Dermis blood vessel endothelial cell (primary cell): ENCODE measurements at places on chromosomes 3 and 15. TPM values are rescaled to one million over a fixed set of nuclear protein-coding genes. Genes with fewer than 3 reads are reported as not detected.
A peak's percentile ranks its signal among the peaks of the same experiment; 100 is the strongest.

DNA sequence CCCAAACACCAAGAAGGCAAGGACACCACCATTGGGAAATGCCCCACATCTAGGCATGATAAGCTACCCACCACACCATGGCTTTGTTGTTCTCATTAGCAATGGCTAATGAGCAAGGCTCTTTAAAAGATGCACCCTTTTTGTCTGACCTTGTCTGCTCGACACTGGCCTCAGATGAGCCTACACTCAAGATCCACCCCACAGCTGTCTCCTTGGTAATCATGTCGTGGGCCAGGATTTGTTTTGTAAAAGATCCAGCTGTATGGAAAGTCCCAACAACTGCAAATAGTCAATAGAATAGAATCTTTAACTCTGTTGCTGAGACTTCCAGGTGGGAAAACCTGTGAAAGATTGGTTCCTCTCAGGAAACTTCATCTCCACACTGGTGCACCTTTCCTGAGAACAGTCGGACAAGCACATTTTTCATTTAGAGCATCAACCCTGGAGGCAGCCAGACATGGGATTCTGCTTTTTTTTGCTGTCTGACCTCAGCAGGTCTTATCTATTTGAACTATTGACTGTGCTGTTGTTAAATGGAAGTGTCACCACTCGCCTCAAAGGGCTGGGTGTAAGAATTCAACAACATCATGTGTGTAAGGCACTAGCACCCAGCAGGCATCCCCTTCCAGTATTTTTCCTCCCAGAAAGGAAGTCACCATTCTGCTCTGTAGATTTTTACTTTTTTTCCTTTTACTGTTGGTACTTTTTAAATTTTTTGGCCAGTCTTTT, 35.5 kb downstream of the DUT start:
- DNase-seq, result no peak

DNA sequence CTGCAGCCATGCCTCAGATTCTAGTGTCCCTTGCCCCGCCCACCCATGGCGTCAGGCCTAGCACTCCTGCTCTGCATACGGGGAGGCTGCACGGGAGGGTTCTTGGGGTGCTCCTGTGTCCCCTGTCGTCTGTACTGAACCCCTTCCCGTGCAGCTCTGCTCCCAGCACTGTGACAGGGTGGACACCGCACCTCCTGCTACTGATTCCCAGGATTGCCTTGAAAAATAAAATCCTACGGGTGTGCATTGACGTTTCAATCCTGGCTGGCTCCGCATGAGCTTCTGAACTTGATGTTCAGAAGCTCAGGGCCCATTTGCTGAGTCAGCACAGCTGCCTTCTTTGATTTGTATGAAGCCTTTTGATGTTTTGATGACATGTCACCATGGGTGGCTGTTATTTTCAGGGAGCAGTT, 176.4 kb downstream of the APBA2 start:
- no peak for DNase-seq

DNA sequence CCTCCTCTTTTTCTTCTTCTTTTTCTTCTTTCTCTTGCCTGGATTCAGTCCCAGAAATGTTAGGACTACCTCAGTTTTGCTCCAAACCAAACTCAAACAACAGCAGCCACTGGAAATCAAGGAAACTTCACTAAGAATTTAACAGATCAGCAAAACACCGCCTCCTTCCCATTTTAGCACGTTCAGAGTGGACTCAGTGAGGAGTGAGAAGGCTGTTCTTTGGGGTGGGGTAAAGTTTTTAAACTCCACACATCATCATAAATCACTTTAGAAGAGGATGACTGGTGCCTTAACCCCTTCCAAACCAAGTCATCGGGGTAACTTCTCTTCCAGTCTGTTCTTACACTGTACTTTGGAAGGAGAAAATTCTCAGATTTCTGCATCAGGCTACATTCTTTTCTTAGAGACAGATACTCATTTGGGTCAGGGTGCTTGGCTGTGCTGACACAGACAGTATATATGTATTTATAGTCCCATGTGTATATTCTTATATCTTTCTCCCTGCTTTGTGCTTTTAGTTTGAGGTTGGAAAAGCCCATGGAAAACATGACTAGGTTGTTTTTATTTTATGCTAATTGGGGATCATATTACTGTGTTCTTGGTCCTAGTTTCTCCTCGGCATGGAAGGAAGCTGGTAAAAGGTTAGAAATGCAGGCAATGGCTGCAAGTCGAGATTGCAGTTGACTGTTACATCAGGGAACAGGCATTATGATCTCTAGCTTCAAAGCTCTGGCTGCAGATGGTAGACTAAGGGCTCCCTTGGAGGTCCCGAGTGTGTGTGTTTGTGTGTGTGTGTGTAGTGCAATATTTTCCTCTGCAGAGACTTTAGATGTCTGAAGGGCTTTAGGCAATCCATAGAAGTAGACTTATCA, at the start of gene CCDC80:
CCDC80 (minus strand) TSS at position 214 of the 872 bp plus-strand sequence. CDS start 1,238 bp downstream, outside the sequence.
- DNase-seq, result peak; percentile 77

DNA sequence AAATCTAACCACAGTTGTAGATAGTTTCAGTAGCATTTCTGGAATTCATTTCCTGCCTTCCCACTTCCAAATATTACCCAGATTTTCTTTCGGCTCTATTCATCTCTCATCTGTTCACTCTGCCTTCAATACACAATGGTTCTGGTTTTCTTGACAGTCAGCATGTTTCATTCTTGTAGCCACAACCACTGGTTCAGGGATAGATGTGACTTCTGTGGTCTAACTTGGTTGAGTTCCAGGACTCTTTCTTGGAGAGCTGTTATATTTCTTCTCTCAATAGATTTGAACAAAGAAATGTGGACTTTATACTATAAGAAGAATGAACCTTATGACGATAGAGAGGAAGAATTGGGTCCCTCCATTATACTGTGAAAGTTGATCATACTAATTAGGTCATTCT, 228.8 kb downstream of the NSUN3 start:
- no peak for DNase-seq

- DNase-seq, result no peak
These were observed 14.2 kb downstream of the MEIS2 start for GRCh38 chr15:37086120-37086519.

GRCh38 chr15:80615783-80616391, 79.2 kb upstream of the ABHD17C start:
- peak; percentile 72 for DNase-seq

GRCh38 chr3:67048067-67048714, 50.1 kb downstream of the KBTBD8 start:
- DNase-seq, result no peak

- no peak for DNase-seq
These were observed 467.4 kb downstream of the GRM7 start for GRCh38 chr3:7328339-7328738.

DNA sequence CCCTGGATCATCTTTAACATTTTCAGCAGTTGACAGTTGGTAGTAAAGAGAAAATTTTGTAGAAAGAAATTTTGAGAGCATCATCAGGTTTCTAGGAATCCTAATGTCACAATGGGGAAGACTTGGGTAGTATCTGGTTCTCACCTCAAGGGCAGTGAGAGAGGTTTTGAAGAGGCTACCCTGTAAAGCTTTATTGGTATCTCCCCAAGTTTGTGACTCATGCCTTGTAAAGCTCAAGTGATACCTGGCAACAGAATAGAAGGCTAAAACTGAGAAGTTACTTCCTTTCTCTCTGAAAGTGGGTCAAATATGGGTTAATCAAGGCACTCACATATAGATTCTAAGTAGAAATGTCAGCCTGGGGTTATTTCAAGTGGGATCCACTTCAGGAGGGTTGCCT, 196.4 kb downstream of the SUCNR1 start:
- DNase-seq, result no peak

DNA sequence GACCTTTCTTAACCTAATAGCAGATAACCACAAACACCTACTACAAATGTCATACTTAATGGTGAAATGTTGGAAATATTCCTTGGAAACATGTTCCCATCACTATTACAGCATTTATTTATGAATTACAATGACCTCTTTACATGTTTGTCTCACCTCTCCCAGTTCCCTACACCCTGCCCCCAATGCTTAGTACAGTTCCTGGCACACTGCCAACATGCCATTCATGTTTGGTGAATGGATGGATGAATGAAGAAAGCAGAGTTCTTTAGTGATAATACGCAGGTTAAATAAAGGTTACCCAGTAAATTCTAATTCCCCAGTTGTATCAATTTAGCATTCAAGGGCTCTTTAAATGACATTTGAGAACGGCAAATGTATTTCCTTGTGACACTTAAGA, 259.9 kb upstream of the ATP11B start:
- DNase-seq, result peak; percentile 4

DNA sequence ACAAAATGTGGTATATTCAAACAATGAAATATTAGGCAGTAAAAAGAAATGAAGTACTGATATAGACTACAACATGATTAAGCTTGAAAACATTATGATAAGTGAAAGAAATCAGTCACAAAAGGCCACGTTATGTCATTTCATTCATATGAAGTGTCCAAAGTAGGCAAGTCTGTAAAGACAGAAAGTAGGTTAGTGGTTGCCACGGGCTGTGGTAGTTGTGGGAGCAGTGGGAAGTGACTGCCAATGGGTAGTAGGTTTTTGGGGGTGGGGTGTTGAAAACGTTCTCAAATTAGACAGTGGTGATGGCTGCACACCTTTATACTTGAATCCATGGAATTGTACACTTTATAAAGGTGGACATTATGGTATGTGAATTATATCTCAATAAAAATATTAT, 12.1 kb downstream of the GALNT15 start:
- no peak for DNase-seq

DNA sequence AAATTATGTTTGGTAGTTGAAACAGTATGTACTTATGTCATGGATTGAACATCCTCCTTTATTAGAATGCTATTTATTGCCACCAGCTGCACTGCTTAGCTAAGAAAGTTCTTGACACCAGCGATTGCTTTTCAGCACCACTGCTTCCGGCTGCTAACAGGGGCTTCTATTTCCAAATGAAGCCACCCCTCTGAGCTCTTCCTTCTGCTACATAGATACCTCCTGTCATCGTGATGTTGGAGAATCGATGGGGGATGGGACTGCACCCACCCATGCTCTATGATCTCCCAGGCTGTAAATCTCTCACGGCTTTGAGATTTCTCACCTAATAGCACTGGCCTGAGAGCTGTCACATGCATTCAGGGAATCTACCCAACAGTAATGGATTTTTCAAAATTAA, 259.2 kb downstream of the MEIS2 start:
- no peak for DNase-seq

GRCh38 chr15:24761704-24762302, 86.2 kb downstream of the NPAP1 start:
- DNase-seq, result peak; percentile 24

DNA sequence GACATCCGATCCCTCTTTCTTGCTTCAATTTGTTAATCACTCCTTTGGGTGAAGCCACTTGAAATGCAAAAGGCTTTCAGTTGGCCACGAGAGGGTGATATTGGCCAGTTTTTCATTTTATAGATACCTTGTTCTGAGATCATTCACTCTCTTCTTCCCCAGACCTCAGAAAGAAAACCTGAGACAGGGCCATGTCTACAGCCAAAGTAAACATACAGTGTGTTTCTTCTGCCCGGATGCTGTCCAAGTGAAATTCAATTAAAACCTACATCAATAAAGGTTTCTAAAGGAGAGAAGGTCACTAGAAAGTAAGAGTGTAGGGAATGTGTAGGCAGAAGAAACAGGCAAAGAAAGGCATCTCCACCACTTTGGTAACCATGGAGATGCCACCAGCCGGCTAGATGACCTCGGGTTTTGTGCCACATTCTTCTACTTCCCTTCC, 39.5 kb upstream of the FMN1 start:
- DNase-seq, result peak; percentile 57

- peak; percentile 1 for DNase-seq
These were observed 112.2 kb upstream of the FAN1 start for GRCh38 chr15:30791239-30792175.

DNA sequence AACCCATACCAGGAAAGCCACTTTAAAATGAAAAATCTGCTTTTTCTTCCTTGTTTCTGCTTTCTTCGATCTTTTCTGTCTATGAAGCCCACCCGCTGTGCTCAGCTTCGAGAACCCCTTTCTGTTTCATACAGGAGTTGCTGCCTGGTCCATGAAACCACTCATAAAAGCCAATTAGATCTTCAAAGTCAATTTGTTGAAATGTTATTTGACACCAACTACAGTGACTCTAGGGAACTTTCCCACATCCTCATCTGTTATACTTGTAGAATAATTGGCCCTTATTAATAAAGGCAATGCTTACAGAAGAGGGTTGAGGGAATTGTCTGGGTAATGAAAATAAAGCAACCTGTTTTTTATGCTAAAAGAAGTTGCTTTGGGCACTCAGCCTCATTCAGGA, 523.6 kb downstream of the OCA2 start:
- no peak for DNase-seq

DNA sequence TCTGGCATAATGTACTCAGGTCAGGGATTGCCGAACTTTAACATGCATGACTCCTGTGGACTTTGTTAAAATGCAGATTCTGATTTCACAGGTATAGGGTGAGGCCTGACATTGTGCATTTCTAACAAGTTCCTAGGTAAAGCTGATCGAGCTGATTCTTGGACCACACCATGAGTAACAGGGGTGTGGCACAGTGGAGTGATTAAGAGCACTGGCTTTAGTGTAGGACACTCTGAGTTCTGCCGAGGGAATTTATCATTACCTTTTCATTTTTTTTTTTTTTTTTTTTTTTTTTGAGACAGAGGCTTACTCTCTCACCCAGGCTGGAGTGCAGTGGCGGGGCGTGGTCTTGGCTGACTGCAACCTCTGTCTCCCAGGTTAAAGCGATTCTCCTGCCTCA, 169.3 kb downstream of the ADAMTS9 start:
- DNase-seq, result no peak

DNA sequence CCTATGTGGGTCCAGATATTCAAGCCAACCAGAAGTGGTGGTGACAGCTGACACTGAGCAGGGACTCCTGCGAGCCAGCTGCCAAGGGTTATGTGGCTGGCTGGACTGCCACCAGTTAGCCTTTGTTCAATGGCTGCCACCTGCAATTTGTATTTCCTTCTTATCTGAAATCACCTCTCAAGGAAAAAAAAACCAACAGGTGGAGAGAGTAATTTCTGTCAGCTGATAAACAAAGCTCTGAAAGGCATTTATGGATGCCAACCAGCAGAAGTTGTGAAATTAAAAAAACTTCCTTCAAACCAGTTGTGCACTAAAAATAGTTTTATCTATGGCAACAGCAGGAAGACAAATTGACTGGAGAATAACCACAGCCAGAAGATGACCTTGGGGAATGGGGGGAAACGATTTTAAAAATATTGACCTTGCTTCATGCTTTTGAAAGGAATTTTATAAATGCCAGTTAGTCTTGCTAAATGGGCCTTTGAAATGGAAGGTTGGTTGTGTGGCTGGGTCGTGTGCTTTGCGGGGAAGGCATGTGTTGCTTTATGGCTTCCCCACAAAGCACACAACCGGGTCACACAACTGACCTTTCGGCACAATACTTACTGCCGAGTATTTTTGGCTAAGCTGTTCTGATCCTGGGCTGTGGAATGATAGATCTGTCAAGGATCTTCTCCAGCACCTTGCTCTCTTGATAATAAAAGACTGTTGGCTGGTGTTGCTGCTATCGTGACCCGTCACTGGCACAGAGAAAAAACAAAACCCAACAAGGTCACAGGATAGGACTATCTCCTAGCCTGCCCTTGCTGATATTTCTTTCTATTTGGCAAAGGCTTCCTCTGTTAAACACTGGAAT, 3.5 kb downstream of the MYZAP start:
- DNase-seq, result peak; percentile 48

Gene ANKRD34C
- total RNA-seq, result not detected in 2 replicates

Gene TLR9
- total RNA-seq, result under 0.01 TPM in 1 of 2 replicates, not detected in the other

Gene CEP19
- total RNA-seq, result 6.8 and 9.0 TPM in 2 replicates

Gene SH2D7
- total RNA-seq, result not detected in 2 replicates

Gene EAF2
- total RNA-seq, result 0.93 and 1.5 TPM in 2 replicates

Gene THUMPD3
- 23.5 and 30.9 TPM in 2 replicates for total RNA-seq

Gene LMLN
- 2.0 and 3.2 TPM in 2 replicates for total RNA-seq

Gene LRRIQ4
- not detected in 2 replicates for total RNA-seq

Gene MAGEL2
- total RNA-seq, result under 0.01 TPM in 1 of 2 replicates, not detected in the other

Gene CTSH
- 25.0 and 50.2 TPM in 2 replicates for total RNA-seq
